ENCODE measurements at places on chromosomes 6 and 20. TPM values are rescaled to one million over a fixed set of nuclear protein-coding genes. Genes with fewer than 3 reads are reported as not detected.
A peak's percentile ranks its signal among the peaks of the same experiment; 100 is the strongest.

DNA sequence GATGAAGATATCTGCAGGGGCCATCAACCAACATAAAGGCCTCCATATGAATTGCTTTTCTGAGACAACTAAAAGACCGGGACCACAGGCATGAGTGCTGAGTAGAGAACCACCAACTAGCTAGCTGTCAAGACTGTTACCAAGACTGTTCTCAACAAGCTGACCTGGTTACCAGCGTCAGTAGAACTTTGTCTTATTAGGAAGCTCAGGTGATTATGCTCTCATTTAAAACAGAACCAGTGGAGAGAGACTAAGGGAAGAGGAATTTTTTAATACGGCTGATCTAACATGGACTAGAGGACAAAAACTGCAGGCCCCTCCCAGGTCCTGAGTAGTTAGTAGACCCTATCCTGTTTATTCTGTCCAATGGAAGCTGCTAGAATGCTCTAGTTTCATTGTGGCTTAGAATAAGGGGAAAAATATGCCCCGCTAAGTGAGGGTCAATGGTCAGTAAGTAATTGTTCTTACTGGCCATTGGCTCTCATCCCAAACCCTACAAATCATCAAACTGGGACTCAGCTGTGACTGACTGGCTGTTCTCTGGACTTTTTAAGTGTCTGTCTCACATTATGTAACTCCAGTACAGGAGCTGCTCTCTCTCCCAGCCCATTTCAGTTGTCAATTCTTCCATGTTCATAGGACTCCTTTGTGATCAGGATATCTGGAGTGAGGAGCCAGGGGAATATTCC is 3.8 kb upstream of the DYNLRB1 start:
- no peak overlapping the region for H3K4me3 ChIP-seq
- H3K4me1 ChIP-seq = peaks cover 9% of the 10 kb centered on the region
- no peak for DNase-seq

DNA sequence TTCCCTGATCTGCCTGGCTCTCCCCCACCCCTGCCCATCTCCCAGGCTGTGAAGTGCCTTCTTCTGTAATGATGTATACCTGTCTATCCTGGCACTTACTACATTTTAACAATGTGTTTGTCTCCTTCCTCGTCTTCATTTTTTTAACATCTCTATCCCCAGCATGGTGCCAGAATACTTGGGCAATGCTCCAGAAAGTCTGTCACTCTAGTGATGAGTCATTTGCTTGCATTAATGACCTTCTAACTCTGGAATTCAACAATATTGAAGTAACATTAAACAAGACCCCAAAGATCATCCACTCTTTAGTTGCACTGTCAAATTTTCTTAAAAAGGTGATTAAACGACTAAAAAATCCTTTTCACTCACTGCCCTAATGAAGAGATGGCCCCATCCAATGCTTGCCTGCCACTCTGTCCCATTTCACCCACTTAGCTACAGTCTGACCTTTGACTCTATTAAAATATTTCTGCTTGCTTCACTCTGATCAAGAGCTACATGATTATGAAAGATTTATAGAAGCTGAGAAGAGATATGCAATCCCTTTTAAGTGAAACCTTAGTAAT is 7.7 kb upstream of the KLHL31 start:
- H3K27ac ChIP-seq = no peak overlapping the region
- no peaks in the 10 kb centered on the region for H3K27me3 ChIP-seq
- no peaks in the 10 kb centered on the region for H3K36me3 ChIP-seq
- DNase-seq = peak; percentile 7

GRCh38 chr6:170294298-170294730 is 3.4 kb upstream of the DLL1 start:
- peak overlapping the region; percentile 1 for H3K27ac ChIP-seq
- H3K4me1 ChIP-seq = peaks cover 69% of the 10 kb centered on the region
- H3K27me3 ChIP-seq = peaks cover 44% of the 10 kb centered on the region
- no peak for DNase-seq

PRND gene
- 5.7 TPM for polyA plus RNA-seq

All from spinal cord (tissue), 10 donors.